ENCODE measurements at places on chromosomes 11 and 22.

GRCh38 chr11:14114269-14114668 lies 151.7 kb downstream of the SPON1 start:
- DNase-seq = no peak

GRCh38 chr11:80241766-80242165 lies 800.9 kb upstream of the TENM4 start:
- no peak for DNase-seq

DNA sequence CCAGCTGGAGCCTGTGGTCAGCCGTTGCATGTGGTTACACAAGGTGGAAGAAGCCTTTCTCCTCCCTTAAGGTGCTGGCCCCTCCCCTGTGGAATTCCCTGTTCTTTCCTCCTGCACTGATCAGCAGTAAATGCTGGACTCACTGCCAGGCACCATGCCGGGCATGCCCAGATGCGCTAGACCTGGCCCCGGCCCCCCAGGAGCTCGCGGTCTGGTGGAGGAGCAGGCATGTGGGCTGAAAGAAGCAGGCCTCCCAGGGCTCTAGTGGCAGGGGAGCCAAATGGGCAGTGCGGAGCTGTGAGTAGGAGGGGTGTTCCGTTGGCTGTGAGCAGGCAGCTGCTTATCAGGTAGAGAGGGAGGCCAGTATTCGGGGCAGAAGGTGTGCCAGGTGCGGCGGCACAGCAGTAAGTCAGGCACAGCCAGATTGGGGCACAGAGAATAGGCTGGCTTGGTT lies 10.2 kb downstream of the DGKZ start:
- DNase-seq = no peak

DNA sequence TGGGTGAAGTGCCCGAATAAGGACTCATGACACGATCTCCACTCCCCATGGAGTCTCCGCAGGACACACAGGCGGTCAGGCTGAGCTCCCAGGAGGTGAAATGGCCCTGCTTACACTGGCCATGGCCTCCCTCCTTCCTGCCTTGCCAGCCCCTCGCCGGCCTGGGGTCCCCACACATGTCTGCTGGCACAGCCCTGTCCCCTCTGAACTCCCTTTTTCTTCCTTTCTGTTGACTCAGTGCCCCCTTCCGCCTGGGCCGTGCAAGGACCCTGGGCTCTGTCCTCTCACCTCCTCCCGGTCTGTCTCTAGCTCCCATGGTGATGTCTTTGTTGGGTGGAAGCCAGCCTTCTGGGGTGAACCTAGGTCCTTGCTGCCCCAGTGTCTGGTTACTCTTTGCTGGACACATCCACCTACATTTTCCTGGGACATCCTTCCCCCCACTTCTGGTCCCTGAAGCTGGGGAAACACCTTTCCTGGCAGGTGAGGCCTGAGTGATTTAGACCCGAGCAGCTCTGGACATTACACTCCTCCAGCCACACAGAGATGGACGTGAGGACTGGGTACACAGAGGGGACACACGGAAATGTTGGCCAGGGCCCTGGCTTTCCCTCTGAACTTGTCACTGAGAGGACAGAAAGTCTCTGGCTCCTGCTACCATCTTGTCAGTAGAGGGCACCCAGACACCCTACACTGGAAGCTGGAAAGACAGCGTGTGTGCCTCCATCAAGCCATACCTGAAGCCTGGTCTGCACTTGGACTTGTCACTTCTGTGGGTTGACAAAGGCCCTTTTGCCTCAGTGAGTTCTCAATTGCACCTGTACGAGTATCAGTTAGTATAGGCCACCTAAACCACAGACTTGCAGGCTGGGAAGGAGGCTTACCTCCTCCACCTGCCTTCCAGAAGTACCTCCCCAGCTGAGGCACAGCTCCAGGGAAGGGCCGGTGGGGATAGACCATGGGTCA lies 864.3 kb downstream of the TBC1D22A start:
- no peak for DNase-seq

- DNase-seq = no peak
Measured at GRCh38 chr11:64139049-64139448, 26.9 kb downstream of the MACROD1 start.

GRCh38 chr11:80383655-80384054 lies 942.8 kb upstream of the TENM4 start:
- no peak for DNase-seq

DNA sequence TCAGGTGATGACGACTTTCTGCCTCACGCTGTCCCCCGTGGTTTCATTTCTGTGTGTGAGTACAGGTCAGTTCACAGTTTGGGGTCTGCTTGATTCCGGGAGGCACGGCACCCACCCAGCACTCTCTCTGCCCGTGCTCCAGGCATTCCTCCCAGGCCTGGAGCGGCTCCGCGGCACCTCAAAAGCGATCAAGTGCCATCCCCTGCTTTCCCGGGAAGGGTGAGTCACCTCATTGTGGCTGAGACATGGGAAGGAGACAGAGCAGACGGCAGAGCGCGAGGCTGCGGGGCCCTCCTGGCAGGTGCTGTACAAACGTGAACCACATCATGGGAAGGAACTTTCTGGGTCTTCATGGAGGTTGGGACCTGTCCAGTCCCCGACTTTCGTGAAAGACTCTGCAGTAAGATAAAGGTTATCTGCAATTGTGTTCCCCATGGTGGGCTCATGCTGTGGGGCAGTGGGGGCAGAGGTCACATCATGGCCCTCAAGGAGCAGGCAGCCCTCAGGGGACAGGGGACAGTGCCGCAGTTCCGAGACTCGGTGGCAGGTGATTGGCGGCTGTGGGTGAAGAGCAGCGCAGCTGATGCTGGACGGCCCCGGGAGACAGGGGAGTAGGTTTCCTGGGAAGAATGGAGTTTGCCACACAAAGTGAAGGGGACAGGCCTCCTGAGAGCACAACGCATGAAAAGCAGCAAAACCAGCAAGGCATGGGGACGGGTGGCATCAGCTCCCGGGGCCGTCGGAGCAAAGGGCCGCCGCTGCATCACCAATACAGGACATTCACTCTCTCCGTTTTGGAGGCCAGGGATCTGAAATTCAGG lies 65.3 kb downstream of the CELSR1 start:
- no peak for DNase-seq

GRCh38 chr11:57476047-57476756 lies 15.9 kb downstream of the RTN4RL2 start:
- no peak for DNase-seq

GRCh38 chr22:33018232-33018864 lies 39.8 kb downstream of the SYN3 start:
- DNase-seq = peak; percentile 42

DNA sequence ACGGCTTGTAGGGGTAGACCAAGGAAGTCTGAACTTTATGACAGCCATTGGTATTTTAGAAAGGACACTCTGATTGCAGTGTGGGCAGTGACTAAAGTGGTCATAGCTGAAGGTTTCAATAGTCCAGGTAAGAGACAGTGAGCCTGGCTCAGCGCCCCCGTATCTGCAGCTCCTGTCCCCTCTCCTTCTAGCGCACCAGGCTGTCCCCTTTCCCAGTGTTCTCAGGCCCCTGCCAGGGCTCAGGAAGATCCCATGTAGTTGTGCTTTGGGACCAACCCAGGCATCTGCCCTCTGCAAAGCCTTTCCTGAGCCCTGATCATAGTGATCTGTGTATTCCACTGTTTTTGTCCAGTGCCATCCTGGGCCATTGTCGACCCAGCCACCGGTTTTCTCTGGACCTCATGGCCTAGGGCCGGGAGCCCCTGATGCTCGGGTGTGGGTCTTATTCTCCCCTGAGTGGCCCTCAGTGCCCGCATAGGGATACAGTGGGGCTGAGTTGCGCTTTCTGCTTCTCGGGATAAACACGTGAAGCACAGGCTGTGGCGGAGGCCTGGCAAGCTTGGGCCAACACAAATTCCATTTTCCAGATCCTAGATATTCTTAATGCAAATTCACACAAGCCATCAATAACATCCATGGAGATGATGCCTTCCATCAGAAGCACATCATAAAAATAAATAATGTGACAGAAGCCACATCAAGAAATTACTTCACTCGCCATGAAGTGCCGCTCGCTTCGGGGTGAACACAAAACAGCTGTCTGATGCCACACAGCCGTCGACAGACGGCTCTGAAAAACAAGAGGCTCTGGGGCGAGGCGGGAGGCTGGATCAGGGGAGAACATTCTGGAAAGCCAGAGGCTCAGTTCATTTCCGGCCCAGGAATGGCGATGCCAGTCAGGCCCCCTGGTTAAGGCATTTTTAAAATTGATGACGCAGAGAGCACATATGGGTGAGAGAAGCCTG lies 805.0 kb downstream of the TBC1D22A start:
- no peak for DNase-seq

- no peak for DNase-seq
Measured at GRCh38 chr11:44778195-44779100, 51.7 kb downstream of the TSPAN18 start.

DNA sequence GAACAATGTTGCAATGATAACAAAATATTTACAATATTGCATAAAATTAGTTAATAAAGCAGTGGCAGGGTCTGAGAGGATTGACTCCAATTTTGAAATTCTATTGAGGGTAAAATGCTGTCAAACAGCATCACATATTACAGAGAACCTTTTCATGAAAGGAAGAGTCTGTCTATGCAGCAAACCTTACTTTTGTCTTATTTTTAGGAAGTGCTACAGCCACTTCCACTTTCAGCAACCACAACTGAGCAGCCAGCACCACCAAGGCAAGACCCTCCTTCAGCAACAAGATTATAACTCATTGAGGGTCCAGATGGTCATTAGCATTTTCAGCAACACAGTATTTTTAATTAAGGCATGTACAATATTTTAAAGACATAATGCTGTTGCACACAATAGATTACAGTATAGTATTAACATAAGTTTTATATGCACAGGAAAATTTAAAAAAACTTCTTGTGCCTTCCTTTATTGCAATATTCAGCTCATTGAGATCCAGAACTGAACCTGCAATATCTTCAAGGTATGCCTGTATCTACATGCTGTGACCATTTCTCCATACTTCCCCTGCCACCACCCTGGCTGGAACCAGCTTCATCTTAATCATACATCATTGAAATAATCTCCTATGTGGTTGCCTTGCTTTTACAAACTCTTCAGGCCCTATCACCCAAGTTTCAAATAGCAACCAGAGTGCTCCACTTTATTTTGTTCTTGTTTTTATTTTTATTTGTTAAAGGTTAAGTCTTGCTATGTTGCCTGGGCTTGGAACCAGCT lies 711.2 kb downstream of the KCNA4 start:
- DNase-seq = no peak

DNA sequence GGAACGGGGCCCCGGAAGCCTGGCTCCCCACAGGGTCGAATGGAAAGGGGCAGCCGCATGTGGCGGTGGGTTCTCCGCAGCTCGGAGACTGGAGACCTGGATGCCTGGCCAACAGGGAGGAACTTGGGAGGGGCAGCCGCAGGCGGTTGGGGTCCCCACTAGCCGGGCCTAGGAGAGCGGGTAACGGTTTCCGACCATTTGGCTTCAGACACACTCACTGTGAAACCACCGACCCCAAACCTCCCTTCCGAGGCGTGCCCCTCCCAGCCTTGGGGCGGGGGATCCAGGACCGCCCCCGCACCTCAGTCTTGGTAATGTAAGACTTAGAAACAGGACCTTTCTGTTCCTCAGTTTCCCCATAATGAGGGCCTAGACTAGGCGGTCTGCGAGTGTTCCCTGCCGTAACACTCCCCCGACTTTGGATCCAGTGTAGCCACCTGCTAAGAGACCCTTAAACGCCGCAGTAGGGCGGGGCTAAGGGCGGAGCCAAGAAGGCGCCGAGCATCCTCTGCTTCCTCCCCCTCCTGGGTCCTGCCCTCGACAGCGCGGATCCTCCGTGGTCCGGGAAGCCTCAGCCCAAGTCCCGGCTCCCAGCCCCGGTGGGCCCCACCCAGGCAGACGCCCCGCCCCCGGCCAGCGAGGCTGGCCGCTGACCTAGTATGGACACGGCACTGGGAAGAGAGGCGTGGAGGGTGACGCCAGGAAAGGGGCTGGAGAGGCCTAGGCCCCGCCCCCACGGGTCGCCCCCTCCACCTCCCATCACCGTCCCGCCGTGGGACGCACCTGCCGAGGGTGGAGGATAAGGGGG lies 1.8 kb upstream of the RASGRP2 start:
- DNase-seq = no peak

DNA sequence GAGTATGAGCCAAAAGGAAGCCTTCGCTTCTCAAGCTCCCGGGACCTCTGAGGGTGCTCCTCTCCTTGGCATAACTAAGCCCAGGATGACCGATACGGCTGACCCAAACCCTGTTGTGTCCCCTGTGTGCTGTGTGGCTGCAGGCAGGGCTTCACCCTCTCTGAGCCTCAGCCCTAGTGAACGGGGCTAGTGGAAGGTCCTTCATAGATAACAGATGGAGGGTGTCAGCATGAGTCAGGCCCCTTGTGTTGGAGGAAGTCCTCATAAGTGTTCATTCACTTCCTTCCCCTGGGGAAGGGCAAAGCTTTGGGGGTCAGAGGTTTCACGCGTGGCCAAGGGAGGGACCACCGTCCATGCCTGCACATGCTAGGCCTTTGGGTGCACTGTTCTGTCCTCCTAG lies 21.5 kb downstream of the SHISAL1 start:
- no peak for DNase-seq

- DNase-seq = no peak
Measured at GRCh38 chr11:86678823-86679222, 6.4 kb upstream of the ME3 start.

Measured in Panc1 (cell line).